Cerebellar nuclear complex (tissue), 1 donor: ENCODE measurements at places on chromosomes 11 and 22.
A peak's percentile ranks its signal among the peaks of the same experiment; 100 is the strongest.

DNA sequence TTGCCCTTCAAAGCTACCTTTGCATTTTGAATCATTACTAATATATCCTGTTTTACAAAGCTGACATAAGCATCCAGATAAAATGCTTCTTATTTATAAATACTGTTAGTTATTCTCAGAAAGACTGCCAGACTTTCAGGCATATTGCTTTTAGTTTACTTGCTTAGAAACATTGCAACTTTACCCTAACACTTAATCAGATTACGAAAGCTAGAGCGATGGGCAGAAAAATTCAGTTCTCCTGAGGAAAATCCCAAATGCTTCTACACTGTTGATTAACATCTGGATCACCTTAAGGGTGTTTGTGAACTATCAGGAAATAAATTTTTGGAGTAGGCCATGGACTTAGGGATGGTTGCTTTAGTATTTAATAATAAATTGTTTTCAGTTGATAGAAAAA lies 289.7 kb upstream of the MPPED2 start:
- no peak for DNase-seq

GRCh38 chr22:32696089-32696488 lies 105.4 kb upstream of the TIMP3 start:
- DNase-seq = no peak

GRCh38 chr11:3920148-3920852 lies 64.8 kb downstream of the STIM1 start:
- no peak for DNase-seq

- DNase-seq = no peak
Observed at GRCh38 chr11:26335903-26336302, 4.0 kb downstream of the ANO3 start.

- DNase-seq = no peak
Observed at GRCh38 chr11:110160437-110160836, 67.2 kb downstream of the ZC3H12C start.

DNA sequence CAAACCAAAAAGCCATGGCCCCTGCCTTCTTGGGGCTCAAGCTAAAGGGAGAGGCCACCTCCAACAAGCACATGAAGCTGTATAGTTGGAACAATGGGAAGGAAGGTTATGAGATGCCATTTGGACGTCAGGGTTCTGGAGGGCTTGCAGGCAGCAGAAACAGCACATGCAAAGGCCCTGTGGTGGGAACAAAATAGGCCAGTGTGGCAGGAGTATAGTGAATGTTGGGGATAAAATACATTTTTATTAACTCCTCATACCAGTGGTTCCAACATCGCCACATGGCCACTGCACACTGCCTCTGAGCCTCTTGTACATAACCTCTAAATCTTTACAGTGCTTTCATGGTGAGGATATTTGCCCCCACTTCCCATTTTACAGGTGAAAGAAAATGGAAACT lies 32.2 kb upstream of the MN1 start:
- DNase-seq = no peak

- DNase-seq = no peak
Observed at GRCh38 chr11:120718171-120718570, 206.6 kb downstream of the GRIK4 start.

- DNase-seq = no peak
Observed at GRCh38 chr11:110131386-110132123, 38.4 kb downstream of the ZC3H12C start.

DNA sequence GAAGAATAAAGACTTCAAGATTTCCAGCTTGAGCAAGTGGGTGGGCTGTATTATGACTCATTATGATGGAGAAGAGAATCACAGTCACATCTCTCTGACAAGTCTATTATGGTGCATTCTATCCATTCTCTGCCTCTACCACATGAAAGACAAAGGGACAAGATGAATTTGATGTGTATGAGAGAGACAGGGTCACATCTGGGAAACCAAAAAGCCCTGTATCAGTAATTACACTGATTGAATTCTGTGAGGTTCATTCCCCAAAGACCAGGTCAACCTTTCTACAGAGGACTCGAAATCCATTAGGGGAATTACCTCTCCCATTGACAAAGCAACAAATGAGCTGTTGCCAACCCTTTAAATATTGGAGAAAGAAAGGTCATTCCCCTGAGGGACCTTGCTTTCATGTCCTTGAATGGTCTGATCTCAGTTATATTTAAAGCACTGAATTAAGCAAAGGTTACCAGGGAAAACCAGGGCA lies 109.6 kb downstream of the USP35 start:
- no peak for DNase-seq

GRCh38 chr11:66934950-66935779 lies 23.0 kb downstream of the PC start:
- no peak for DNase-seq

GRCh38 chr22:45582236-45582954 lies 79.7 kb downstream of the FBLN1 start:
- DNase-seq = no peak

- no peak for DNase-seq
Observed at GRCh38 chr22:47776329-47776728, 1013.9 kb downstream of the TBC1D22A start.

GRCh38 chr11:75152090-75152489 lies 1.2 kb downstream of the SLCO2B1 start:
- DNase-seq = no peak

DNA sequence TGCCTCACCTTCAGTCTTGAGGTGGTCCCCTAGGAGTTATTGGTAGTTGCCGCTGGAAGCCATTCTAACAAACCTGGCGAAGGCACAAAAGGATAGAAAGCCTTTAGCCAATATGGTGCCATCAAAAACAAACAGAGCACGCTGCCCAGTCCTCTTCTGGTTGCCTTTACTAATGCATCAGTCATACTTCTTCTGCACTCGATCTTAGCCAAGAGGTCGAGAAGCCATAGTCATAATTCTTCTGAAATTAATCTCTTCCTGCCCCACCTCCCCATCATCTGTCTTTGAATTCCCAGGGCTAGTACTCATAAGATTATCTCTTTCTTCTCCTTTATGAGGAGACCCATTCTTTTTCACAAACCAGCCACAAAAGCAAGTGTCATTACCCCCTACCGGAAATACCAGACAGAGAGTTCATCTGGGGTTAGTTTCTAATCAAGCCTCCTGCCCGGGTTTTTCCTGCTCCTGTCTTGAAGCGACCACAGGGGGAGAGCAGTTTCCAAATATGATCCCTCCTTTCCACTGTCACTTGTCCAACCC lies 21.4 kb upstream of the EHF start:
- no peak for DNase-seq

DNA sequence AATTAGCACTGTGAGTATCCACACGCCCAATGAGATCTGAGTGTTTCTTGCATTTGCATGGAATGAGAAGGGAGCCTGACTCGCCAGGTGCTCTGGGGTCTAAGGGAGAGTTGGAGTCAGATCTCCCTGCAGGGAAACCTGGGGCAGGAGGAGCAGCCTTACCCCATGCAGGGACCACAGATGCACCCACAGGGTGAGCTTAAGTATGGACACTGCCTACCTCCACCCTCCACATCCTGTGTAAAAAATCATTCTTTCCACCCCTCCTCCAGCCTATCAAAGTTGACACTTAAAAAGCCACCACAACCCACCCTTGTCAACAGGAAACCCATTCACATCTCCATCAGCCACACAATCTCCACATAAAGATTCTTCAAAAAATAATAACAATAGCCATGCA lies 67.0 kb upstream of the IGLL5 start:
- DNase-seq = no peak

DNA sequence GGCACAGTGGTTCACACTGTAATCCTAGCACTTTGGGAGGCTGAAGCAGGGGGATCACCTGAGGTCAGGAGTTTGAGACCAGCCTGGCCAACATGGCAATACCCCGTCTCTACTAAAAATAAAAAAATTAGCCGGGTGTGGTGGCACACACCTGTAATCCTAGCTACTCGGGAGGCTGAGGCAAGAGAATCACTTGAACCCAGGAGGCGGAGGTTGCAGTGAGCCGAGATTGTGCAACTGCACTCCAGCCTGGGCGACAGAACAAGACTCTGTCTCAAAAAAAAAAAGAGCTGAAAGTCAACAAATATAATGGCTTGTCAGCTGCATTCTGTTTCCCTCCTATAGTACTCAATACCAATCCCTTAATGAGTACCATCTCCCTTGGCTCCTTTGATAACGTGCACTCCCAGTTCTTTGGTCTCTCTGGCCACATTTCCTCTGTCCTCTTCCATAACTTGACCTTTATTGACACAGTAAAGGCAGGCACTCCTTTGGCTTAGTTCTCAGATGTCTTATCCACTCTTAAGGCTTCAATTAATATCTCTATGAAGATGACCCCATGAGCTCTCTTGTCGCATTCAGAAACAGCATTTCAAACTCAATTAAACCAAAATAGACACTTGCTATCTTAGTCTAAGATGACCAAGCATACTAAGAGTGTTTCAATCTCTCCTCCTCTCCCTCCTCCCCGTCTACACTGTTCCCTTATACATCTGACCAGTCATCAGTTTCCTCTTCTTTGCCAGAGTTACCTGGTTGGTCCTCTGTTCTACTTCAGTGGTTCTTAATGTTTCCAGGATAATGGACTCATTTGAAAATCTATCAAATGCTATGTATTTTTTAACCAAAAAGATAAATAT lies 4.8 kb downstream of the MAPK1 start:
- no peak for DNase-seq

GRCh38 chr22:37996515-37997246 lies 12.3 kb upstream of the SOX10 start:
- no peak for DNase-seq

DNA sequence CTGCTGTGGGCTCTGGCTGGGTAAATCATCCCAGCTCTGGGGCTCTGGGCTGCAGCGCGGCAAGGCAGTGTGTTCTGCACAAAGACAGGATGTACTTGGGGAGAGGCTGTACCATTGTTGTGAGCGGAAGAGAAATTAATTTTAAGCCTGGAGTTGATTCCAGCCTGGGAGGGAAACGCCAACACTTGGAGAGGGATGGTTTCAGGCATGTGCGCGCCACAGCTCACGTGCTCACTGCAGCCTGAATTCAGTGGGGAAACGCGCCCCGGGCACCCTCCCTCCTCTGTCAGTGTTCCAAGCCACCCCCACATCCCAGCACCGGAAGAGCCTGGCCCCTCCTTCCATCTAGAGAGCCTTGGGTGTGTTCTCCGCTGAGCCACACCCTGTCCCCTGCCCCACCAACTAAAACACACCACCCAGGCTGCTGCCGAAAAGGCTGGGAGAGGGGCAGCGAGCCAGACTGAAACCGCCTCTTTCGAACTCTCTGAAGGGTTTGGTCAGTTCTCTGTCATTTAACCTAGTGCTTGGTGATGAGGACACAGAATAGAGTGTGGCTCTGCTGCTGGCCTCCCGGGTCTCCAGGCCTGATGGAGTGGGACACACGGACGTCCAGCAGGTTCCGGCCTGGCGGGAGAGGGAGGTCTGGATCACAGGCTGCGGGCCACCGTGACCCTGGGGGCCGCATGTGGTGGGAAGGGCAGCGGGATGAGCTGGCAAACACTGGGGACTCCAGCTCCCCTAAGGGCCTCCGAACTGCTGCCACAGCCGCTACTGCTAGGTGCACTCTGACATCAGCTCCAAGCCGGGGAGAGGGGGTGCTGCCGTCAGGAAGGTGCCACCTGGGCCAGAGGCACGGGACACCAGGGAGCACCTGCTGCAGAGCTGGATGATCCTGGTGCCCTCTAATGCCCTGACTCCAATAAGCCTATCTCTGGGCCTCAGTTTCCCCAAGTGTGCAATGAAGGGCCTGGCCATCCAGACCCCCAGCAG lies 230.8 kb downstream of the CTTN start:
- no peak for DNase-seq

DNA sequence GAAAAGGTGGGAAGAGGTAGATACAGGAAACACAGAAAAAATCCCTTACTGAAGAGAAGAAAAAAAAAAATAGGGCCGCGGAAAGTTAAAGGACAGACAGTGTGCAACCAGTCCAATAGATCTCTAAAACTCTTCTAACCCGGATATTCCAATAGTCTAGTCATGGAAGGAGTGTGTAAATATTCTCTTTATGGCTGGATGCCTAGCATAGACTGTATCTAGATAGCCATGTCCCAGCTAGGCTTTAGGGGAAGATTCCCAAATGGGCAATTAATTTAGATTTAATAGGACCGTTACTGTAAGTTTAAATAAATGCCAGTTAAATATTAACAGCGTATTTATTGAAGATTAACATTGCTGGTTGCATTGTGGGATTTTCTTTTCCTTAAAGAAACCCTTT lies 532.7 kb downstream of the NTM start:
- DNase-seq = no peak

- no peak for DNase-seq
Observed at GRCh38 chr11:4433856-4434255, 15.2 kb upstream of the OR52K2 start.

DNA sequence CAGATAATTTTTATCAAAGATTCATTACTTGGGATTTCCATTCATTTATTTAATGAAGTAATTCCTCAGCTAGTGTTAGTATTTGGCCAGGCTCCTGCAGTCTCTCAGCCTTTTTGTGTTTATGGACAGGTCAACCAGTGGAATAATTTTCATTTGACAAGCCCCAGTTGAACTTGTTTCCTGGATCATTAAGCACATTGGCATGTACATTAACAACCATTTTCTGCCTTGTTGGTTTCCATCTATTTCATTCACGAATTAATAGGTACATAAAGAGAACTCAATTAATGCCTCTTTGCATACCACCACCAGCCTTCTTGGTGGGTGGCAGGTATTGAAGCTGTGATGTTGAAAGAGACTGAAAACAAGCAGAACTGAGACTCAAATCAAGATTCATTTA lies 745.2 kb downstream of the KCNA4 start:
- no peak for DNase-seq

GRCh38 chr22:39439170-39439569 lies 17.6 kb upstream of the MGAT3 start:
- no peak for DNase-seq

- peak; percentile 55 for DNase-seq
Observed at GRCh38 chr11:27701355-27702105, 1.3 kb upstream of the BDNF start.

DNA sequence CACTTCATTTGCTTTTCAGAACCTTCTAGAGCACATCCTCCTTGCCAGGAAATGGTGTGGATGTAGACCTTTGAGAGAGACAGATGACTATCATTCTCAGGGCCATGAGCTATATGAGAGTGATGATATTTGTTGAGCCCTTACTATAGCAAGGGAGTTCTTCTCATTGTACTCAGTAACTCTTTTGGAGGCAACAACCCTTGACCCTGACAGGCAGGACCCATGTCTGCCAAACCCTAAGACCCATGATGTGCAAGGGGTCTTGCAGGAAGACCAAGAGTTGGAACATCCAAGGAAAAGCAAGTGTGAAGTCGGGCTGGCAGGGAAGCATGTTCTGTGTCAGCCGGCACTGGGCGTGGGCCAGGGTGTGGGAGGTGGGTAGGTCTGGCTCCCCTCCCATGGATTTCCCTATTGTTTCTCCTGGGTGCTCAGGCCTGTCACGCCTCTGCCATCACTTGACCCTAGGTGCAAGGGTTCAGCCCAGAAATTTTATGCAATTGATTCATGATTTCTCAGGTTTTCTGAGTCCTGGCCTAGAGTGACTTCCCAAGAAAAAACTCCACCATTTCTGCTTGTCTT lies 1.2 kb downstream of the FOLR3 start:
- no peak for DNase-seq

GRCh38 chr11:65298655-65299179 lies 15.9 kb upstream of the CDC42EP2 start:
- no peak for DNase-seq
